ENCODE measurements at places on chromosomes 3 and 15.
A peak's percentile ranks its signal among the peaks of the same experiment; 100 is the strongest.

GRCh38 chr3:81550415-81550814 lies 211.0 kb downstream of the GBE1 start:
- DNase-seq = no peak

GRCh38 chr15:76982356-76982755 lies 12.6 kb upstream of the PSTPIP1 start:
- DNase-seq = no peak

GRCh38 chr3:126202276-126202675 lies 21.9 kb upstream of the ALDH1L1 start:
- no peak for DNase-seq

DNA sequence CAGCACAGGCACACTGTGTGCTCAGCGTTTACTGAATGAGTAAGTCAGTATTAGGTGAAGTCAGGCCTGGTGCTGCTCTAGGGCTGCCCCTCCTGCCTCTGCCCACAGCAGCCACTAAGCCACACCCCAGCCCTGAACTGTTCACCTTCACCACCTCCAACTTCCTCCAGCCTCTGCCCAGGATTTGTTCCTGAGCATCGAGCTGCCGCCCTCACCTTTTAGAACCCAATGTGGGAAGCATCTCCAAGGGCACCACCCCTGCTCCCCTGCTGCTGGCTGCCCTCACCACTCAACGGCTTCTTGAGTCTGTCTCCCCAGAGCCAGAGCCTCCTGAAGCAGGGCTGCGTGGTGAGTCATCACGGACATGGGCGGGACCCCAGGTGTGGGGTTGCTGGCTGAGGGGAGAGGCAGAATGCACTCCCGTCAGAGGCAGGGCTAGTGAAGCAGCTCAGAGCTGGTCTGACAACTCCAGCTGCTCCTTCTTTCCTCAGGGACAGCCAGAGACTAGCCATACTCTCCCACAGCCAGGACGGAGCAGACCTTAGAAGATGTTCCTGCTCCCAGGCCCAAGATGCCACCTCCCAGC lies 5.8 kb downstream of the HYAL2 start:
- no peak for DNase-seq

- DNase-seq = peak; percentile 13
Measured at GRCh38 chr3:18758047-18758704, 333.0 kb upstream of the SATB1 start.

- no peak for DNase-seq
Measured at GRCh38 chr15:96428742-96429141, 98.2 kb downstream of the NR2F2 start.

- no peak for DNase-seq
Measured at GRCh38 chr3:54596087-54596486, 331.8 kb downstream of the LRTM1 start.

DNA sequence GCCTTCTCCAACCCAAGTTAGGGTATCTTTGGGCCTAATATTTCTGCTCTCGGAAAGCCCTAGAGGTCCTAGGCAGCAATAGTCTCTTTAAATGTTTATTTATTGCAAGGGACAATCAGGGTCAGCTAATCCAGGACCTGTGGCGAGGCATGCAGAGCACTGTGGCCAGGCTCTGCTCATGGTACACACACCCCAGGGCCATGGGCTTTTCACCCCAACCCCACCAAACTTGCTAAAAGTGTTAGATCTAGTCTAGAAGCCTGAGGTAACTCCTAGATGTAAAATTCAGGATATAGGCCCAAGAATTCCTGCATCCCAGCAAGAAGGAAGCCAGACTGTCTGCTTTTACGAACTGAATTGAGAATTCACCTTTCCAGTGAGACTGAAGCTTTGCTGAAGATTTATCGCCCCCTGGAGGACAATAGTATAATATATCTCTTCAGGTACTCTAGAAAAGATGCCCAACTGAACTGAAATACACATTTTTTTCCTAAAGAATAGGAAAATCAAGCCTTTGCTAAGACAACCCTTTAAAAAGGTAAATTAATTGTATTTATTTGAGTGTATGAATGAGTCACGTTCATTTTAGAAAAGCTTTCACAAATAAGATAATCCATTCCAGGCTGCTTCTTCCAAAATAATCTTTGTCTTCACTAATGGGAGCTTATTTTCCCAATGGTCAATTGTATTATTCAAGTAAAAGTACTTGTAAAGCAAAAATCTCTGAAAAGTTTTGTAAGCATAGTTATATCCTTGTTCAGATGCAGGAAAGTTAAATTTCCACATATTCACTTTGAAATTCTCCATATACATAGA lies 89.8 kb downstream of the LRRC3B start:
- DNase-seq = peak; percentile 59

DNA sequence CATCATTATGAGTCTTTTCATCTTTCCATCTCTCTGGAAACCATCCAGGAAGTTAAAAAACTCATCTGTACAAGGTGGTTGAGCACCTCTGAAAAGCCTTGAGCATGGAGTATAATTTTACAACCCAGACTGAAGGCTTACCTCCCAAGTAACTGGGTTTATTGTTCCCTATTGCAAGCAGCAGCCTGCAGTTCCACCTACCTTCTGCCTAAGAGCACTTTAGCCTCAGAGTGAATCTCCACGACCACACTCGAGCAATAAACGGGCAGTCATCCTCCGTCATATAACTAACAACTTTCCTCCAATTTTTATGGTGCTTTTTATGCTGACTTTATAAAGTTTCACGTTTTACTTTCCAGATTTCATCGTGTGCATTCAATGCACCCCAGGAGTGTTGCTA lies 32.8 kb downstream of the OSBPL10 start:
- no peak for DNase-seq

GRCh38 chr3:181955566-181955965 lies 243.8 kb downstream of the SOX2 start:
- no peak for DNase-seq

GRCh38 chr15:31051496-31052080 lies 49.9 kb downstream of the TRPM1 start:
- DNase-seq = no peak

DNA sequence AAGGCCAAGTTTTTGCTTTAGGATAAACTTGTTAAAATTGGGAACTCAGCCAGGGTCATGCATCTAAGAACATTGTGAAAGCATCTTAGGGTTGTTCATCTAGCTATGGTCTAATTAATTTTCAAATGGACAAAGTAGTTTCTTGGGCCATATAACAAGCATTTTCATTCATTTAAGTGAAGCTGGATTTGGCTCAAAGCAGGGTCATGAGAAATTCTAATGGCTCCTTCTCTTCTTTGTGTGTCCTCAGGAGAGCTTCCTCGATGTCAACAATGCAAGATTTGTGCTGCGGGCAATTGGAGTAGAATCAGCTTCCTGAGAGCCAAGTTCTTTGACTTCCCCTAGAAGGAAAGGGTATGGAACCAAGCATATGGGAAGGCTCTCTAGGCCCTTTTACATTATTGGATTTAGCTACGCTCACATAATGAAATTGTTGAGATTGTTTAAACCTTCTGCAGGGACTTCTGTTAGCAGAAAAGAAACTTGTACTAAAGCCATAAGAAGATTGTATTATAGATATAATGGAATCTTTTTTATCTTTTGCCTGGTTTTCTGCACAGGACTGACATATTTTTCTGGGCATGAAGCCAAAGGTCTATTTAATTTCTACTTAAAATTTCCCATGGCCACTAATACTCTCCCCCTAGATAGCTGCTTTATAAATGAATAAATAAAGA lies 1.8 kb upstream of the SAMMSON start:
- peak; percentile 34 for DNase-seq

DNA sequence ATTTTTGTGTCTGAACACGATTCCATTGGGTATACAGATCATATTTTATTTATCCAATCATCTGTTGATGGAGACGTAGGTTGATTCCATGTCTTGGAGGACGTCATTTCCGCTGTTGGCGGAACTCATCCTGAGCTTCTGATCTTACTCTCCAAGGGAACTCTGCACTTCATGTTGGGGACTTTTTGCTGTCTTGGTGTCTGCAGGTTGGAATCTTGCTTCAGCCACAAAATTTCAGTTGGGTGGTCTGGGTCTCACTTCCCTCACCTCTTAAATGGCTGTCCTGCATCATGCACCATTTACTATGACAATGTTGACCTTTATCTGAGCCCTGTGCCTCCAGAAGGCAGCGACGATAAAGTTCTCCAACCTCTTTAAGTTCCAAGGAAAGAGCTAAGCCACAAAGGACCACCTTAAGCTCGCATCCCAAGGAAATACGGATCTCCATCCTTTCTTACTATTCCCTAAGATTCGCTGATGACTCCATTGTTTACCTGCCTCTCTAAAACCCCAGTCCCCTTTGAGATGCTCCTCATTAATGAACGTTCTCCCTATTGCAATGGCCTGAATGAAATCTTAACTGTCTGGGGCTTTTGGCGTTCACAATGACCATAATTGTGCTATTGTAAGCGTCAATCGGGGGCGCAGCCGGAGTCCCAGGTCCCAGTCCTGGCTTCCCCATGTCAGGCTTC lies 23.1 kb upstream of the RNU6-1 start:
- DNase-seq = no peak

GRCh38 chr3:111675846-111676210 lies 80.7 kb upstream of the ZBED2 start:
- no peak for DNase-seq

- no peak for DNase-seq
Measured at GRCh38 chr15:79163395-79163794, 72.8 kb upstream of the RASGRF1 start.

DNA sequence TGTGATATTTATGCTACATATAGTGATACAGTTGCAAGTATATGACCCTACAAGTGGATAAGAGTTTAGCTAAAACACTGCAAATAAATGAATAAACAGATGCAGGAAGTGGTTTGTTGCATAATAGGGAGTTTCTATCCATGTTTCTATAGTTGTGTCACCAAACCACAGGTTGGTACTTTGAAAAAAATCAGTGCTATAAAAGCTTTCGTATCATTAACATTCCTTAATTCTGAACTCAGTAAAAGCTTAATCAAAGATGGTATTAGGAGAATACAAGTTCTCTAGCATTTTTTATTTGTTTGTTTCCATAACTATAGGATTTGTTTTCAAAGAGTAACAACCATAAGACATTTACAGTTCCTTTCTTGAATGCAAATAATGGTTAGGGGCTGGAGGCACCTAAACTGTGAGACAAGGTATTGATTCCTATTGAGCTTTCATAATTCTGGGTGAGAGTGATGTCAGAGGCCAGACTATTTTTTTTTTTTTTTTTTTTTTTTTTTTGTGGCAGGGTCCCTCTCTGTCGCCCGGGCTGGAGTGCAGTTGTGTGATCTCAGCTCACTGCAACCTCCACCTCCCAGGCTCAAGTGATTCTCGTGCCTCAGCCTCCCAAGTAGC lies 29.6 kb downstream of the CPOX start:
- no peak for DNase-seq

DNA sequence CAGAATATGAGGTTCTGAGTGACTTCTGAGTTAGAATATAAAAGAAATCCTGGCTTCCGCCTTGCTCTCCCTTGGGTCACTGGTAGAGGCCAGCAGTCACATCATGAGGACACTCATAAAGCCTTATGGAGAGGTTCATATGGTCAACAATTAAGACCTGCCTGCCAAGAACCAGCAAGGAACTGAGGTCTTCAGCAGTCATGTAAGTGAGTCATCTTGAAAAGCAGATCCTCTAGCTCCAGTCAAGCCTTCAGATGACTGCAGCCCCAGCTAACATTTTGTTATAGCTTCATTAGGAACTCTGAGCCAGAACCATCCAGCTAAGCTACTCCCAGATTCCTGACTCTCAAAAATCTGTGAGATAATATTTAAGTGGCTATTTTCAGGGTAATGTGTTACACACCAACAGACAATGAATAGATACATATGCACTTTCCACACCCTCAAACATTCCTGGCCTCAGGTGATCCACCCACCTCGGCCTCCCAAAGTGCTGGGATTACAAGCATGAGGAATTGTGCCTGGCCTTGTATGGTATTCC lies 447.2 kb downstream of the SHQ1 start:
- no peak for DNase-seq

DNA sequence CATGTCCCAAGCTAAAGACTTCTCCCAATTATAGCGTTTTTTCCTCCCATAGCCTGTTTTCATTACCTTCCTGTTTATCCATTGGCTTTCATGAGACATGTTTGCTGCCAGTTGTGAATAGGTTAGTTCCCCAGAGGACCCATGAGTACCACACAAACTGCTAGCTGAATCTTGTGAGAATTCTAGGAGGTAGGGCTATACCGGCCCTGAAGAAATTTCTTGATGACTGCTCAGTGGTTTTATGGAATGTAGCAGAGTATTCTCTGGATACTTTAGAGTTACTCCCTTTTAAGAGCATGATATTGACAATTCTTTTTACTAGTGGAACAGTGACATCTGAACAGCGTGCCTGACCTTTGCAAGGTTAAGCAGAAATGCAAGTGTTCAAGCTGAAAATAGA lies 210.4 kb downstream of the MCTP2 start:
- DNase-seq = no peak

GRCh38 chr3:112303764-112304325 lies 9.8 kb upstream of the SLC9C1 start:
- DNase-seq = peak; percentile 43

DNA sequence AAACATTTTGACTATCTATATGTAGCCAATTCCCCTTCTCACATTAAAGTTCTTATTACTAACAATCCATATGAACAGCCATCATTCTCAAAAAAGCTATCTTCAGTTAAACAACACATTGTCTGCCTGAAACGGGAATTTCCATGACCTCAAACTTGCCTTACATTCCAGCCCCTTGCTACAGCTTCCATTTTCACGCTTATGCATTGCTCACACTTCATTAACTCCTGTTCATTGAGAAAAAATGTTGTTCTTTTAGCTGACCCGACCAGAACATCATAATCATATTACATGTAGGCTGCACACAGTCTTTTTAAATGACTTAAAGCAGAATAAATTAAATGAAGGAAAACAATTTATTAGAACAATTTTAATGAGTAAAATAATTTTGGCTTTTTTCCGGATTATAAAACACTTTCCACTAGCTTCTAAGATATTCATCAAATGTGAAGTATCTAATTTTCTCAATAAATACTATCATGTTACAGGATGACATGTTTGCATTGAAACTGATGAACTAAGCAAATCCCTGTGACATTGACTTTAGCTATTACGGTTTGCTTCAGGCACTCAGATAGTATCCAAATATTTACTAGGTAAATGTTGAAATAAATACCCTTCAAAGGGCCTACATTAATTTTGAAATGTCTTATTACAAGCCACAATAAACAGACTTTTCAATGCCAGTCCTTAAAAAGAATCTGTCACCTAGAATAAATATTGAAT lies 49.9 kb downstream of the P3H2 start:
- DNase-seq = no peak
